ENCODE measurements at places on chromosomes 12 and 14. TPM values are rescaled to one million over a fixed set of nuclear protein-coding genes. Genes with fewer than 3 reads are reported as not detected.

GRCh38 chr12:123036466-123037285 is 56.2 kb downstream of the ARL6IP4 start:
- no peak overlapping the region for H3K4me3 ChIP-seq
- DNase-seq = no peak
- H3K36me3 ChIP-seq = no peaks in the 10 kb centered on the region
- no peak overlapping the region for H3K27ac ChIP-seq
- peaks cover 5% of the 10 kb centered on the region for H3K4me1 ChIP-seq
- peaks cover 2% of the 10 kb centered on the region for H3K27me3 ChIP-seq

The GLS2 gene
- total RNA-seq = 7.0 TPM

DNA sequence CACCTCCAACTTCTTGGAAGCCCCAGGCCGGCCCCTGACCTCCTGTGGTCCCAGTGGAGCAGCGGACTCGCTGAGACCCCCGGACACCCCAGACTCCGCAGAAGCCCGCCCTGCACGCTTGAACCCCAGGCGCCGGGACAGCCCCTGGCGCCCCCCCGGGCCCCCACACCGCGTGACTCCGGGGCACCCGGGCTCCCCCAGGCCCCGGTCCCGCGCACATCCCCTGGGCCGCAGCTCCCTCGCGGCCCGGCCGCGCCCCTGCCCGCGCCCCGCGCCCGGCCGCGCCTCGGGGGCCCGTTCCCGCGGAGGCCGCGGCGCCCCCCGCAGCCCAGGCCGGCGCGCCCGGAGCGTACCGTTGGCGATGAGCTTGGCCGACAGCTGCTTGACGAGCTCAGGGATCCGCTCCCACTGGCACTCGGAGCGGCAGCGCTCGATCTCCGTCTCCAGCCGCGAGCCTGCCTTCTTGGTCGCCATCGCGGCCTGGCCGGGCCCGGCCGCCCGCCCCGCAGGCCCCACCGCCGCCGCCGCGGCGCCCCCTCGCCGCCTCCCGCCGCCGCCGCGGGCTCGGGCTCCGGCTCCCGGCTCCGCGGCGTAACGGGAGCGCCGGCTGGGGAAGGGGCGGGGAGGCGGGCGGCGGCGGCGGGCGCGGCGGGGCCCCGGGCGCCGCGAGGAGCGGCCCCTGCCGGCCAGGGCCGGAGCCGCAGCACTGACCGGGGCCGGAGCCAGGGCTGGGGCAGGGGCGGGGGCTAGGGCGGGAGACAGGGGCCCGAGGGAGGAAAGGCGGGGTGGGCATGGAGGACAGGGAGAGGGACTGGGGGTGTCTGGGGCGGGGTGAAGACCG is at the start of gene TTC7B:
TTC7B (minus strand) TSS at position 609 of the 841 bp plus-strand sequence; CDS start at position 474, 135 bp downstream.
- no peaks in the 10 kb centered on the region for H3K27me3 ChIP-seq
- H3K27ac ChIP-seq = peak within 1 kb of the TSS; percentile 79
- DNase-seq = no peak
- peaks cover 39% of the 10 kb centered on the region for H3K4me1 ChIP-seq

DNA sequence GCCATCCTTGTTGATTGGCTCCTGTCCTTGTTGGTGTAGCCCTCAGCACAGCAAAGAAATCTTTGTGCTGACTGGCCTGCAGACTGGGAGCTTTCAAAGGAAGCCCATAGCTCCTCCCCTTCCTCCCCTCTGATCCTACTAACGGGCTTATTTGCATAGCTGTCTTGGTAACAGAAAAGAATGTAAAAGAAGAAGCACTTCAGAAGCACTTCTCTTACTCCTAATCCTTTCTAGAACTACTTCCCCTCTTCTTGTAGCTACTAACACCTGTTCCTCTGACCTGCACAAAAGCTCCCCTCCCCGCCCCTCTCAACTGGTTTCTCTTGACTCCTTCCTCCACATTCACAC is 14.3 kb upstream of the RIC8B start:
- no peaks in the 10 kb centered on the region for H3K27me3 ChIP-seq
- H3K36me3 ChIP-seq = no peaks in the 10 kb centered on the region
- peak overlapping the region; percentile 43 for H3K27ac ChIP-seq
- peak overlapping the region; percentile 4 for H3K4me3 ChIP-seq
- no peak for DNase-seq
- peaks cover 27% of the 10 kb centered on the region for H3K4me1 ChIP-seq

The GPR135 gene
- total RNA-seq = 2.7 TPM

DNA sequence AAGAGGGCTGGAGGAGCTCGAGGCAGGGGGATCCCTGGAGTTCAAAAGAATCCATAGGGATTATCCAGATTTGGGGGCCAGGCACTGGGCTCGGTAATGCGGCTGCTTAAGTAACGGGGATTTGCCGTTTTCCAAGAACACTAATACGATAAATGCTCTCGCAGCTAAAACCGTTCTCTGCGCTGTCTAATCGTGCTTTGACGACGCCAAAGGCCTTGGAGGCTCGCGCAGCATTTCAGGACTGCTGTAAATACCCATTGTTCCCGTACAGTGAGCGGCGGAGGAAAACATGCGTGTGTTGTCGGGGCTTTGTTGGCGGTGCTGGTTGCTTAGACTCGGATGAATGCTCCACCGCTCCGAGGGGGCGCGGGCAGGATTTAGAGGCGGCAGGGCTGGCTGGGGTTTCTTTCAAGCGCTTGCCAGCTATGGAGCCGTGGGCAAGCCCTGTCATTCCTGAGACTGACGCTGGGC is 26.2 kb downstream of the DIO3 start:
- H3K4me1 ChIP-seq = peaks cover 5% of the 10 kb centered on the region
- no peak overlapping the region for H3K27ac ChIP-seq
- H3K27me3 ChIP-seq = peaks cover 10% of the 10 kb centered on the region
- H3K4me3 ChIP-seq = no peak overlapping the region
- no peak for DNase-seq

GRCh38 chr12:109458771-109459208 is 18.3 kb downstream of the KCTD10 start:
- peaks cover 54% of the 10 kb centered on the region for H3K4me1 ChIP-seq
- H3K27me3 ChIP-seq = no peaks in the 10 kb centered on the region
- DNase-seq = no peak

GRCh38 chr14:69036757-69037506 is 57.8 kb upstream of the ACTN1 start:
- DNase-seq = no peak
- no peak overlapping the region for H3K4me3 ChIP-seq
- H3K4me1 ChIP-seq = peaks cover 29% of the 10 kb centered on the region
- no peaks in the 10 kb centered on the region for H3K36me3 ChIP-seq

DNA sequence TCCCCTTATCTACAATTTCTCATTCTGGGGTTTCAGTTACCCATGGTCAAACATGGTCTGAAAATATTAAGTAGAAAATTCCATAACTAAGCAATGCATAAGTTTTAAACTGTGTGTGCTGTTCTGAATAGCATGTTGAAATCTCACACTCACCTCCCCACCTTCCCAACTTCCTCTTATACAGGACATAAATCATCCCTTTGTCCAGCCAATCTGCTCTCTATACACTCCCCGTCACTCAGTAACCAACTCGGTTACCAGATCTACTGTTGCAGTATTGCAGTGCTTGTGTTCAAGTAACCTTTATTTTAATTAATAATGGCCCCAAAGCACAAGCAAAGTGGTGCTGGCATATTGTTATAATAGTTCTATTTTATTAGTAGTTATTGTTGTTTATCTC is 420.5 kb downstream of the GXYLT1 start:
- DNase-seq = no peak
- no peaks in the 10 kb centered on the region for H3K27me3 ChIP-seq
- no peaks in the 10 kb centered on the region for H3K36me3 ChIP-seq
- H3K4me3 ChIP-seq = no peak overlapping the region
- no peak overlapping the region for H3K27ac ChIP-seq
- H3K4me1 ChIP-seq = no peaks in the 10 kb centered on the region

The LTBP2 gene
- total RNA-seq = 1.1 TPM

DNA sequence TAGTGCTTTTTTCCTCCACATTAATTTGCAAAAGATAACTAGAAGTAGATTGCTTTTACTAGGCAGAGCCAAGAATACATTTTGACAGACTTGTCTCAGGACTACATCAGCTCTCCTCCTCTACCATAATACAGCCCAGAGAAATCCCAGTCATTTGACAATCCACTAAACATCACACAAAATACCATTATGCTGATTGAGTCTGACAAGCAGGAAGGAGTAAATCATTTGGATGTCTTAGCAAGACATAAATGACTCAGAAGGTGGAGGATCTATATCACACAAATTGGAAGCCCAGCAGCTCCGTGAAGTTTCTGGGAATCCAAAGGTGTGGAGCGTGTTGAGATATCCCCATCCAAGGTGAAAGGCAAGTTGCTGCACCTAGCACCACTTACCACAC is 75.4 kb upstream of the FKBP4 start:
- peaks cover 45% of the 10 kb centered on the region for H3K27me3 ChIP-seq
- H3K4me1 ChIP-seq = no peaks in the 10 kb centered on the region
- no peak overlapping the region for H3K27ac ChIP-seq

DNA sequence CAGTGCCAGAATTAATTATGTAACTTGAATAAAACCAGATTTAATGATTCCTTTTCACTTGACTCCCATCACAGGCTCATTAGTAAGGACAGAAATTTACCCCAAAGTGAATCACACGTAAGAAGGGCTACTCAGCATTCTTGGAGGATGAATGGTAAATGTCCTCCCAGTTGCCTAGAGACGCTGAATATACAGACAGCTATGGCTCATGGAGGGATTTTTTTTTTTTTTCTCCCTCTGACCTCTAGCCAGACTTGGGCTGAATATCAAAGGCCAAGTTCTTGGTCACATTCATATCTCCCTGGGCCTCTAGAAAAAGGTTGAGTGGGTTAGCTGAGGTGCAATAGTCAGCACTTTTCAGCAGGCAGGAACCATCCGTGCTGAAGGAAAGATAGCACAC is 77.5 kb downstream of the PHLDA1 start:
- DNase-seq = no peak
- H3K36me3 ChIP-seq = no peaks in the 10 kb centered on the region
- H3K4me3 ChIP-seq = no peak overlapping the region
- H3K27me3 ChIP-seq = no peaks in the 10 kb centered on the region
- peak overlapping the region; percentile 82 for H3K27ac ChIP-seq
- H3K4me1 ChIP-seq = peaks cover 35% of the 10 kb centered on the region

- peak overlapping the region; percentile 27 for H3K4me3 ChIP-seq
- H3K4me1 ChIP-seq = peaks cover 22% of the 10 kb centered on the region
- H3K27ac ChIP-seq = no peak overlapping the region
- DNase-seq = no peak
- H3K27me3 ChIP-seq = no peaks in the 10 kb centered on the region
Observed at GRCh38 chr12:67512061-67512460, 136.5 kb upstream of the DYRK2 start.

The MOAP1 gene
- total RNA-seq = 19.3 TPM

DNA sequence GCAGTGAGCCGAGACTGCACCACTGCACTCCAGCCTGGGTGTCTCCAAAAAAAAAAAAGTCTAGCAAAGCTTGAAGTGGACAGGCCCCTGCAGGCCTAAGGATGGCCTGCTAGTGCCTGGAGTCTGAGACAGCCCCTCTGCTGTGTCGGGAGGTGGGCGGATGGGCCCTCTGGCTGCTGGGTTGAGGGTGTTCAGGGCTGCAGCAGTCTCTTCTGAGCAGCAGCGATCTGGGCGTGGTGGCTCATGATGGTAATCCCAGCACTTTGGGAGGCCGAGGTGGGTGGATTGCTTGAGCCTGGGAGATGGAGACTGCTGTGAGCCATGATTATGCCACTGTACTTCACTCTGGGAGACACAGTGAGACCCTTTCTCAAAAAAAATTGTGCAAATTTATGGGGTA is 57.0 kb downstream of the ADCK1 start:
- no peaks in the 10 kb centered on the region for H3K27me3 ChIP-seq
- DNase-seq = no peak
- H3K4me1 ChIP-seq = no peaks in the 10 kb centered on the region
- H3K27ac ChIP-seq = no peak overlapping the region

The TCL1A gene
- total RNA-seq = not detected

GRCh38 chr12:113766131-113766878 is 199.8 kb downstream of the RBM19 start:
- no peak for DNase-seq
- no peak overlapping the region for H3K4me3 ChIP-seq
- H3K36me3 ChIP-seq = no peaks in the 10 kb centered on the region
- peaks cover 35% of the 10 kb centered on the region for H3K27me3 ChIP-seq

DNA sequence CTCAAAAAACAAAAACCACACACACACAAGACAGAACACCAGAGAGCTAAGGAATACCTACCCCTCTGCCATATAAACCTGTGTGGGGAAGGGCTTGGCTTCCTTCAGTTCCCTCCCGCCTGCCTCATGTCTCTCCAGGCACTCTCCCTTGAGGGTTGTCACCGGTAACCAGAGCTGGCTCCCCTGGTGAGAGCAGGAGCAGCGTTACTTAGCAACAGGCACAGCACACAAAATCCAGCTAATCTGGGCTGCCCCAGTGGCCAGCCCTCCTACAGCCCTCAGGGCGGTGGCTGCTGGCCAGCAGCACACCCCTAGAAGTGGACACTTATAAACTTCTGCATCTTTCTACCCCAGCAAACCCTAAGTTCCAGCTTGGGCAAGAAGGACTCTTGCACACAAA is 21.6 kb upstream of the NR4A1 start:
- no peak for DNase-seq
- peaks cover 29% of the 10 kb centered on the region for H3K4me1 ChIP-seq
- H3K27ac ChIP-seq = peak overlapping the region; percentile 67
- peaks cover 13% of the 10 kb centered on the region for H3K27me3 ChIP-seq
- H3K36me3 ChIP-seq = no peaks in the 10 kb centered on the region

- peak overlapping the region; percentile 38 for H3K4me3 ChIP-seq
- no peak for DNase-seq
- peaks cover 14% of the 10 kb centered on the region for H3K4me1 ChIP-seq
- H3K36me3 ChIP-seq = no peaks in the 10 kb centered on the region
- H3K27ac ChIP-seq = no peak overlapping the region
Observed at GRCh38 chr14:104583424-104584306, 4.1 kb downstream of the C14orf180 start.

- H3K4me1 ChIP-seq = peaks cover 34% of the 10 kb centered on the region
- peaks cover 7% of the 10 kb centered on the region for H3K36me3 ChIP-seq
- DNase-seq = peak; percentile 77
- peak overlapping the region; percentile 95 for H3K27ac ChIP-seq
Observed at GRCh38 chr12:57086493-57087009, 2.4 kb upstream of the NAB2 start.

The DCAF5 gene
- 54.9 TPM for total RNA-seq

- H3K27me3 ChIP-seq = no peaks in the 10 kb centered on the region
- no peak overlapping the region for H3K27ac ChIP-seq
- H3K4me1 ChIP-seq = peaks cover 4% of the 10 kb centered on the region
- peak; percentile 49 for DNase-seq
- H3K36me3 ChIP-seq = no peaks in the 10 kb centered on the region
- no peak overlapping the region for H3K4me3 ChIP-seq
Observed at GRCh38 chr14:94673781-94674231, 61.6 kb downstream of the SERPINA3 start.

The KRT73 gene
- not detected for total RNA-seq

The SVOP gene
- total RNA-seq = 3.6 TPM

GRCh38 chr12:48986720-48987291 is 8.7 kb downstream of the WNT1 start:
- peaks cover 91% of the 10 kb centered on the region for H3K27me3 ChIP-seq
- H3K4me3 ChIP-seq = no peak overlapping the region
- H3K27ac ChIP-seq = no peak overlapping the region
- DNase-seq = no peak
- peaks cover 19% of the 10 kb centered on the region for H3K4me1 ChIP-seq

The ACVRL1 gene
- 0.46 TPM for total RNA-seq

DNA sequence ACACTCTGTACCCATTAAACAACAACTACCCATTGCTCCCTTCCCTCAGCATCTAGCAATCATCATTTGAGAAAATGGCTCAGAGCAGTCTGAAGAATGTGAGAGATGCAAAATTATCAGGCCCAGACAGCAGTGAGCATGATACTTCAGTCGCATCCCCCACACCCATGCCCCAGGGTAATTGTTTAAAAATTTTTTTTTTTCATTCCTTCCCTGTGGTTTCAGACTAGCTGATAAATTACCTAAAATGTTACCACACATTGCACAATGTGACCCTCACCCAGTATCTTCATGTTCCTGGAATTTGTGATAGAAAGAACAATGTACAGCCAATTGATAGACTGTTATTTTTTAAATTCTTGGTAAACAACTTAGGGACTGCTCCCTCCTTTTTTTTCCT is 11.3 kb upstream of the USP15 start:
- no peak overlapping the region for H3K4me3 ChIP-seq
- no peaks in the 10 kb centered on the region for H3K36me3 ChIP-seq
- no peak for DNase-seq
- no peaks in the 10 kb centered on the region for H3K27me3 ChIP-seq
